ENCODE measurements at places on chromosomes 5 and 9.
A peak's percentile ranks its signal among the peaks of the same experiment; 100 is the strongest.

DNA sequence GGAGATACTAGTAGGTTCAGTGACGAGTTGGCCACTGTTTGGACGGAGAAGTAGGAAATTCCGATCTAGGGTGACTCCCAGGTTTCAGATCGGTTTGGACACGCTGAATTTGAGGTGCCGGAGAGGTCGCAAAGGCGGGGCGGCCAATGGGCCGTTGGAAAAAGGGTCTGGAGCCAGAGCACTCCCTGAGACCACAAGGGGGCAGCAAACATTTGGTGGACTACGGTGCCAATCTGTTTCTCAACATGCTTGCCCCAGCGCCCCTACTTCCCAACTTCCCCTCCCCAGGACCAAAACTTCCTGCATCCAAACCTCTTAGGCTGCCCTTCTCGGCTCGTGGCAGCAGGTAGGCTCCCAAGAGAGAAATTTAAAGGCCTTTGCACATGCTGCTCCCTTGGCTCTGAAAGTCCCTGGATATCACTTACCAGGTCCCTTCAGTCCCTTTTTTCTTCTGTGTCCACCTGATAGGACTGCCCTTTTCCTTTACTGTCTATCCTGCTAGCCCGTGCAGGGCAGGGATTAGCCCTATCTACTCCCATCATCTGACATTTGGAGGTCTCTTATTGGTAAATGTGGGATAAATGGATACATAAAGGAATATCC, 992 bp upstream of the RPP25L start:
- peak; percentile 68 for DNase-seq

DNA sequence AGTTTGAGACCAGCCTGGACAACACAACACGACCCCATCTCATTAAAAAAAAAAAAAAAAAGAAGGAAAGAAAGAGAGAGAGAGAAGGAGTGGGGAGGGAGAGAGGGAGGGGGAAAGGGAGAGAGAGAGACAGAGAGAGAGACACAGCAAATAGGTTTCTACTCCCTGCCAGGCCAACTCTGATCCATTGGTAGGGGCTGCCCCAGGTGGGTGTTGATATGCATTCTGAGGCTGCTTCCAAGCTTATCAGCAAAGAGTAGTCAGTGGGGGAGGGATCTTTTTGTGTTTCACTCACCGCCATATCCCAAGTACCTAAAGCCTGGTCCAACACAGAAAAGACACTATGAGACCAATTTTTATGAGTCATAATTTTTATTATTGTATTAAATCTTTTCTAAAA, 57.0 kb upstream of the SAP30L start:
- no peak for DNase-seq

DNA sequence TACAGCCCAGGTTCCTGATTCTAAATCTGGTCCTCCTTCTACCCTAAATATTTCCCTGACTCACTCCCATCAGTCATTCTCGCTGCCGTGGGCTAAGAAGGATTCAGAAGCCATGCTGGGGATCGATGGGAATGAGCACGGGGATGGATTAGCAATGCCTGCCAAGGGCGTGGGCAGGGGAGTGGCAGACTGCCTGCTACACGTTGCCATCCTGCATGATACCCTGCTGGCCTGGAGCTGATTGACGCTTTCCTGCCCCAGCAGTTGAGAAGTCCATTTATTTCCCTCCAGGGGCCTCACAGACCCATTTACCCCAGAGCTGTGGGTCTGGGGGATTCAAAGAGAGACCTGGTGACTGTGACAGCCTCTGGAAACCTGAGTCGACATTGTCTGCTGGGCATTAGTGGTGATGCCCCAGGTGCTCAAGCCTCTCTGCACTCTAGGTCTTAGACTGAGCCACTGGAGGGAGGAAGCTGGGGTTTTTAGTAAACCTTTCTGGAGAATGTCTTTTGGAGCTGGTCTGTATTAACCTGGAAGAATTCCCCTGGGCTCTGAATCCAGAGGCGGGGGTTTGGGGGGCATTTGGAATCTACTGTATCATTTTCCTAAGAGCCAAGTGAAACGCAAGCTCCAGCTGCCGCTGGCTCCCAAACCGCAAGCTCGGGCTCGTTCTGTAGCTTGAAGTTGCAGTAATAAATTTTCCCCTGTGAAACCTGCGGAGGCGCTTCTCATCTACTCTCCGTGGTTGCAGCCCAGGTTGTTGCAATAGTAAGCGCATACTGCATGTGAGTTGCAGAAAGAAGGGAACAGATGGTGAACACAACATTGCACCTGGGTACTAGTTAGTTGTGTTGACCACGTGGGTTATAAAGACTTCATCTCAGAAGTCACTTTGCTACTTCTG, 76.3 kb upstream of the RAPGEF1 start:
- DNase-seq: no peak

- DNase-seq: no peak
These were observed 123.2 kb downstream of the DOCK2 start for GRCh38 chr5:169760229-169760628.

GRCh38 chr9:80957801-80958200, 731.5 kb downstream of the TLE1 start:
- no peak for DNase-seq
